GM04504 (cell line): ENCODE measurements at places on chromosomes 11 and 22.

- no peak for DNase-seq
These were observed 274.3 kb downstream of the JRKL start for GRCh38 chr11:96664110-96664509.

- peak; percentile 64 for DNase-seq
These were observed 2.1 kb downstream of the PAMR1 start for GRCh38 chr11:35523331-35523768.

GRCh38 chr22:49975543-49976389, 15.2 kb downstream of the PIM3 start:
- no peak for DNase-seq

DNA sequence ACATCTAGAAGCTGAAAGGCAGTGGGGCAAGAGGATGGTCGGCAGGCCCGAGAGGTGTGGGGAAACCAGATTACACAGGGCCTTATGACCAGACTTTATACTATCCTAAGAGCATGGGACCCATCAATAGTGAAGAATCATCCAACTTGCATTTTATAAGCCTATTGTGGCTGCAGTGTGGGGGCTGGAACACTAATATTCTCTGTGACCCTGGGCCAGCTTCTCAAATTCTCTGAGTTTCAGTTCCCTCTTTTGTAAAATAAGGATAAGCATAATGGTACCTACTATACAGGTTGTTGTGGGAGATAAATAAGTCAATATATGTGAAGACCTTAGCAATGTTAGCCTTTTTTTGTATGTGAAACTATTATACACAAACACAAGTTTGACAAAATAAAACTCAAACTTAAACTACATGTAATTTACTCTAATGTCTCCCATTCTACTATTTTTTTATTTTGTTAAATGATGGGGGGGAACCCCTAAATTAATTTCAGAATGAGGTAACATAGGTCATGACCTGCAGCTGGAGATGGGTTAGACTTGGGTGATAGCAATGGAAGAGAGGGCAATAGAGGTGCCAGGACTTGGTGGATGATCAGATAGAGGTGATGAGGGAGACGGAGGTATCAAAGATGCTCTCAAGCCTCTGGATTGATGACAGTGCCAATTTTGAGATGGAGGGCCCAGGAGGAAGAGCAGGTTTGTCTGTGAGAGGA, 30.1 kb downstream of the SMCO4 start:
- no peak for DNase-seq

GRCh38 chr22:35648066-35649025, at the start of gene APOL6:
APOL6 (plus strand) TSS chr22:35648446; CDS start chr22:35656426, 7,980 bp downstream.
- DNase-seq, result peak; percentile 73

DNA sequence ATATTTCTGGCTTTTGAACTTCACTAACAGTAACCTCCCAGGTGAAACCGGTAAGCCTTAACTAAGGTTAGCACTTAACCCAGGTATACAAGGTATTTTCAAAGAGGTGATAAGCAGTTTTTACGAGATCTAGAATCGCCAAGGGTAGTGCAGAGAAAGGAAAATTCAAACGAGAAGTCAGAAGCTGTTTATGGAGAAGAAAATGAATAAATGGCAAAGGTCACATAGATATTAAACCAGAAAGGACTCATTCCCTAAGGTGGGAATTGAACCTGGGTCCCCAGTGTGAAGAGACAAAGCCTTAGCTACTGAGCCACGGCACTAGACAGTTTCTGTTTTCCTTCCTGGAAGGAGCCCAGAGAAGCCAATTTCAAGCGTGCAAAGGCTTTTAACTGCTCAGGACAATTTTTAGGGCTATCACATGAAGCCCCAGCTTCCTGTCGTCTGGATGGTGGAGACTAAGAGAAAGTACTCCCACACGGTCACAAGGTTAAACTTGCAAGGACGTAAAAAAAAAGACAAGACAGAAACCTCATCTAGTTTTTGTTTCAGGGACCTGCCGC, 5.7 kb upstream of the C1QTNF6 start:
- DNase-seq, result no peak
